Stimulated activated CD4-positive, alpha-beta T cell treated with anti-CD3 and anti-CD28 coated beads, TNF-alpha, amount 100 ng/mL, for 48 hours (primary cell): ENCODE measurements at places on chromosomes 11 and 22.

DNA sequence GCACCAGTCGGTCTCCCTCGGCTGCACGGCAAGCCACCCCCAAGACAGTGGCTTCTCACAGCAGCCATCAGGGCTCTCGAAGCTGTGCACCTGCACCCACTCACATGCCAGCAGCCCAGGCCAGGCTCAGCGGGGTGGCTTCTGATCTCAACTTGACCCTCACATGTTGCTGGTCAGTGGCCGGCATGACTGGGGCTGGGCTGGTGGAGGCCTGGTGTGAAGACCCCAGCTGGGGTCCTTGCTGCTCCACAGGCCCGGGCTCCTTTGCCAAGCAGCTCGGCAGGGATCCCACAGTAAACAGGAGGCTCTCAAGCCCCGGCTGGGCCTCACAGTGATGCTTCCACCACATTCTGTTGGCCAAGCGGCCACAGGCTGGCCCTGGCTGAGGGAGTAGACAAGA lies 128.2 kb downstream of the BRD1 start:
- no peak for DNase-seq

GRCh38 chr11:91446267-91446666 lies 778.4 kb upstream of the FAT3 start:
- DNase-seq: no peak

DNA sequence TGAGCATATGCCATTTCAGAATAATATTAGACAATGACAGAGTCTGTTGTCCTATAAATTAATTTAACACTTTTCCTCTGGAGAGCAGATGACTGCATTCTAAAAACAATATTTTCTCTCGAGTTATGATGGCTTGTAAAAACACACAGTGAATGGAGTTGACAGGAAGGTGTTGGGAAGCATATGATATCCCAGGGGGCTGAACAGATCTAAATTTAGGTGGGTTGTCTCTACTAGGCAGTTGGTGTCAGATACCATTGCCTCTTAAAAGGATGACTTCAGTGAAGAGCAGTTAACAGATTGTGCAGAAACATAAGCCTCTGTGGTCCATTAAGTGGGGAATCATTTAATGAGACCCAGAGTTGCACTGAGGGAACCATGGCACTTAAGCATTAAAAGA lies 30.7 kb downstream of the SVIP start:
- no peak for DNase-seq

DNA sequence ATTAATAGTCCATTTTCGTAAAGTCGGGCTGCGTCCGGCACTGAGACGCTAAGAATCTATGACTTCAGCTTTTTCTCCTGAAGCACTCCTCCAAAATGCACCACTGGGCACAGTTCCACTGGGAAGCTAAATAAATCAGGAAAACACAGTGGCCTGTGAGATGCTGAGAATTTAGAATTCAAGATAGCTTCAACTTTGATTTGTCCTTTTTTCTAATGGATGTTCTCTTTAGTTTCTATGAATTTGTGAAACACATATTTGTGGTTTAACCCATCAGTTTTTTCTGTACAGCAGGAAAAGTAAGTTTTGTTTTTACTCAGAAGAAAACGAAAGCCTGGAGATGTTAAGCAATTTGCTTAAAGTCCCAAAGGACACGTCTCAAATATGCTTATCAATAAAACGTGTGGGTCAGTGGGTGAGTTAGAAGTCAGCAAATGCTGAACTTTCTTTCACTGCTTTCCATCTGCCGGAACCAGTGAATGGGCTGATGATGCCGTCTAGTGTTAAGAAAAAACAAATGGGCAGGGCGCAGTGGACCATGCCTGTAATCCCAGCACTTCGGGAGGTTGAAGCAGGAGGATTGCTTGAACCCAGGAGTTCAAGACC lies 40.7 kb upstream of the CLMP start:
- DNase-seq: no peak

- DNase-seq: no peak
Observed at GRCh38 chr11:75158696-75159150, 7.8 kb downstream of the SLCO2B1 start.

DNA sequence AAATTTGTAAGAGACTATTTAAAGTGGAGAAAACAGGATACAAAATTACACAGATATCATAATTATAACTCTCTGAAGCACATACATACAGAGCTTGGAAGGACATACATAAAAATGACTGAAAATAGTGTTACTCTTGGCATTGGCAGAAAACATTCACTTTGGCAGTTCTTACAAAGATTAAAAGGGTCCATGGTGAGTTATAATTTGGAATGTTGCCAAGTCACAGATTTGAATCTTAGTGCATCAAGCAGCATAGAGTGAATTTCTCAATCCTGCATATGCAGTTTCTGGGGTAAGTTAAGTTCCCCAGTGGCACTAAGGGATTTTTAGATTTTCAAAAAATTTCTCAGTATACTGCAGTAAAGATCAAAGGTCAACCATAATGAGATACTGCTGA lies 115.9 kb downstream of the CCDC81 start:
- no peak for DNase-seq

DNA sequence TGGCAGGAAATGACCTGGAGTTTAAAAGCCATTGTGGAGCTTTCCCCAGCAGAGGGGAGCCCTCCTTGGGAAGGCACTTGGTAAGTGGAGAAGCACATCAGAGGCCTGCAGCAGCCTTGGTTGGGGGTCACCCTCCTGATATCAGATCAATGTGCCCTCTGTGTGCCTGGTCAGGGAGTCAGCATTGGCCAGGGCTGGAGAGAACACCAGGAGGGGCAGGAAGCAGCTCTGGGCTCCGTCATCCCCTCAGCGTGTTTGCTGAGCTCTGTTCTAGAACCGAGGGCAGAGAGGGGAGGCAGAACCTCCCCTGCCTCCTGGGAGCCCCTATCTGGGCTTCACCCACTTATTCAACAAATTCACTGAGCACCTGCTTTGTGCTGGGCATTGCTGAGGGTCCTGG lies 846.0 kb downstream of the TBC1D22A start:
- no peak for DNase-seq

DNA sequence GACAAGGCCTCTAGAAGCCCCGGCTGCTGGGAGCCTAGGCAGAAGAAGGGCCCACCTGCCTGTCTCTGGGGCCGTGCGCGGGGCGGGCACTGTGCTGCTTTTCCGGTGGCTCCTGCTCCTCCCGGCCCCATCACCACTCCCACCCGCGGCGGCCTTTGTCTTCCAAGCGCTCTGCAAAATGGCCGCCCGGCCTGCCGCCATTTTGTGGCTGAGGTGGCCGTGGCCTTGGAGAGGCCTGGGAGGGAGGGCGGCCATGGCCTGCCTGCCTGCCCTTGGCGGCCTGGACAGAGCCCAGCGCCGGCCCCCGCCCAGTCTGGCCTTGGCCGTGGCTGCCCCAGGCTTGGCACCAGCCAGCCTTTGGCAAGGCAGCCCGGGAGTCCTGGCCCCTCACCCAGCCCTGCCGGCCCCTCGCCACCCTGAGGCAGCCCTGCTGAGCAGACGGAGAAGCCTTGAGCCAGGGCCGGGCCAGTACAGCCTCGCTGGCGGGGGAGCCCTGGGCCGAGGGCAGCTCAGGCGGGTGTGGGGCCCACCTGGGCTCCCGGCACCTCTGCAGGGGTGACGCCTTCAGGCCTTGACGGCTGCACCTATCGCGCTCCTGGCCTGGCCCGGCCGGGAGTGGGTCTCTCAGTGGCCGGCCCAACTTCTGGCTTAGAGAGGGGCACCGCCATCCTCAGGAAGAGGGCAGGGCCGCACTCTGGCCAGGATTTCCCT lies 46.0 kb upstream of the PPARA start:
- no peak for DNase-seq

DNA sequence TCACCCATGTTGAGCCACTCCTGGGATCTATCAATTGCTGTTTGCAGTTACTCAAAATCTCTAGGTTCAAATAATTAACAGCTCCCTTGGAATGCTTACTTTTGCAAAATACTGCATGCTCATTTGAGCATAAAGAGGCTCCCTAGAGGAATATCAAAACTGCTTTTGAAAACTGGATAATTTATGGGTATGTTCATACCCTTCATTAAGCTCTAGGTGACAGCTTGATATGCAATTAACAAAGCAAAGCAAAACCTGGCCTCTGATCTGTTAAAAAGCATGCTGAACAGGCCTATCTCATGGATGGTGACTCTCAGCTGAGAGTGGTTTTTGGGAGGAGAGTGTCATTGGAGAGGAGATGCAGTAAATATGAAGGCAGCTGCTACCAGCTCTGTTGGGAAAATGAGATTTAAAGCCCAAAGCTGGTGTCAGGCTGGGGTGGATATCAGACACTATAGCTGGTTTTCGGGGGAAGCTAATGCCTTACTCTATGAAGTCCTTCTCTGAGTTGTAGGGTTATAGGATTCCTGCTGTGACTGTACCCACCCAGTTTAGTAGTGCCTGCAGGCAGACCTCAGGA lies 110.9 kb downstream of the RASSF10 start:
- no peak for DNase-seq

DNA sequence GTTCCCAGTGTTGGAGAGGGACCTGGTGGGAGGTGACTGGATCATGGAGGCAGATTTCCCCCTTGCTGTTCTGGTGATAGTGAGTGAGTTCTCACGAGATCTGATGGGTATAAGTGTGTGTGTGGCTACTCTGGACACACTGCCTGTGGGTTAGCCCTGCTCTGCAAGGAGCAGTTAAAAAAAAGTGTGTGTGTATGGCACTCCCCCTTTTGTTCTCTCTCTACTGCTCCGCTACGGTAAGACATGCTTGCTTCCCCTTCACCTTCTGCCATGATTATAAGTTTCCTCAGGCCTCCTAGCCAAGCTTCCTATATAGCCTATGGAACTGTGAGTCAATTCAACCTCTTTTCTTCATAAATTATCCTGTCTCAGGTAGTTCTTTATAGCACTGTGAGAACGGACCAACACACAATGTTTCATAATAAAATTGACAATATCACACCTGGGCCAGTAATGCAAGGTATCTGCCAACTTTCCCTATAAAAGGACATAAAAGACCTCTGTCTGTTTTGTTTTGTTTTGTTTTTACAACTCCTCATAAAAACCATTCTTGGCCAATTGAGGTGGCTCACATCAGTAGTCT lies 20.2 kb downstream of the CLTCL1 start:
- no peak for DNase-seq
